NCI-H2081 treated with DMSO at 0.1 percent for 48 hours (cell line): ENCODE measurements at places on chromosomes 3 and 15.

GRCh38 chr15:39312984-39313383, 267.9 kb upstream of the THBS1 start:
- no peak for DNase-seq

DNA sequence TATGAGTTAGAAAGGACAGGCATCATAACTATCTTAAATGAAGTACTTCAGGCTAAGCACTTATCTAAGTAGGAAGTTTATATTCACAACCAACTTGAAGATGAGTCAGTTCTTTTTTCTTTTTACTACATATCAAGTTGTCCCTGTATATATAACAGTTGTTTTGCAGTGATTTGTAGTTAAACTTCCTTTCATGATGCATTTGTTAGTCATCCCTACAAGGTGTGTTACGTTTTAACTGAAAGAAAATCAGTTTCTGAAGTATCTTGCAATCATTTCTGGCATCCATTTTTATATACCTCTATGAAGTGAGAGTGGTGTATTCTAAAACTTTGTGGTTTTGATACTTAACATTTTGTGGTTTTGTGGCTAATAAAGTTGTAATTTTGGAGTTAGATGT, 46.1 kb downstream of the ZFAND6 start:
- DNase-seq: no peak

DNA sequence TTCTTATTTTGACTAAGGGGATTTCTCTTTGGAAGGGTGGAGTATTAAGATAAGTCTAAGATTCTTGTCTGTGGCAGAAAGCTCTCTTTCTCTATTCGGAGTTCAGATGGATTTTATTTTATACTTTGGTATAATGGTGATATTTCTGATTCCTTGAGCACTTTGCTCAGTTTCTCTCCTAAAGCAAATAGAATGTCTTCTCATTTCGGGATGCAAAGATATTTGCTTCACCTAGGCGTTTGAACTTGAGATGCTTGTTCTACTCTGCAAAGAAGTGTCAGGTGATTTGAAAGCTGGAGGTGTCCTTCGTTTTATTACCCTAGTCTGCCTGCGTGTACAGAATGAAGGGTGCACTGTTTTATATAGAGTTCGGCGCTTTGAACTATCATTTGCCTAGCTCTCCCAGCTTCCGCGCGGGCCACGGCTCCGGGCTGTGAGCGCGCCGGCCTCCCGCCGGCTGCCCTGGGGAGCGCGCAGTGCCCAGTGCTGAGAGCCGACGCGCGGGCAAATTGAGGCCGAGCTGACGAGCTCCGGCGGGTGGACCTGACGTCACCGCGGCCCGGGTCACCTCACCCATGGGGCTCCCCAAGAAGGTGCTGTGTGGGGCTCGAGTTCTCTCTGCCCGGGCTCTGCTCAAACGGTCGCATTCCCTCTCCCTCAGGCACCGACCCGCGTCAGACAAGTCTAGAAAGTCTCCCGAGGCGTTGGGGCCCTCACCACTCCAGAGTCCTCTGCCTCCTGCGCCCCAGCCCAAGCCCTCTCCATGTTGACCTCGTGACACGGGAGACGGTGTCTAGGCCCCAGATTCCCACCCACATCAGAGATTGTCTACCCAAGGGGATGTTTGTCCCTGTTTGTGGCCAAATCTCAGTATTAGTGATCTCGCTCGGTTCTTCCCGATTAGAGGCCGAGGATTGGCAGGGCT, 7.5 kb downstream of the SOX2 start:
- no peak for DNase-seq

DNA sequence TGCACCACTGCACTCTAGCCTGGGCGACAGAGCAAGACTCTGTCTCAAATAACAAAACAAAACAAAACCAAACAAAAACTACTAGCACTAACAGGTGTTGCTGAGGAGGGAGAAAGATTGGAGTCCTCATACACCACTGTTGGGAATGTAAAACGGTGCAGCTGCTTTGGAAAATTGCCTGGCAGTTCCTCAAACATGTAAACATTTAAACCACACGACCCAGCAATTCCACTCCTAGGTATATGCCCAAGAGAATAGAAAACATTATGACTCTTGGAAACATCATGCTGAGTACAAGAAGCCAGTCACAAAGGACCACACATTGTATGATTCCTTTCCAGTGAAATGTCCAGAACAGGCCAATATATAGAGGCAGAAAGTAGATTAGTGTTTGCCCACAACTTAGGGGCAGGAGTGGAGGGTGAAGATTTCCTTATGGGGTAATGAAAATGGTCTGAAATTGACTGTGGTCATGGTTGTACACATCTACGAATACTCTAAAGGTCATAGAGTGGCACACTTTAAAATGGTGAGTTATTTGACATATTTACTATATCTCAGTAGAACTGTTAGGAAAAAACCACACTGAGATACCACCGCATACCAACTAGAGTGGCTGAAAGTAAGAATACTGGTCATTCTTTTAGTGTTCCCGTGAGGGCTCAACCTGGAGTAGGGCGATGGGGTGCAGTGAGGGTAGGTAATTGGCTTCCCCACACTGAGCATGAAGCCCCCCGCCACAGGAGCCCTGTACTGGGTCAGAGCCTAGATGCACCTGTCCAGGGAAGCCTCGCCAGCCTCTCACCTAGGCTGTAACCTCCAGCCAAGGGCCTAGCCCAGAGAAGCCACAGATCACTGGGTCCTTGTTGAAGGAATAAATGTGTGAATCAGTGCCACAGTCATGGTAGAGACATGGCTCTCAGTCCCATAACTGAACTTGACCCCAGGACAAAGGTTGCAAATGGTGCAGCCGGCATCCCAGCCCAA, 131.1 kb downstream of the NUP210 start:
- DNase-seq: no peak

DNA sequence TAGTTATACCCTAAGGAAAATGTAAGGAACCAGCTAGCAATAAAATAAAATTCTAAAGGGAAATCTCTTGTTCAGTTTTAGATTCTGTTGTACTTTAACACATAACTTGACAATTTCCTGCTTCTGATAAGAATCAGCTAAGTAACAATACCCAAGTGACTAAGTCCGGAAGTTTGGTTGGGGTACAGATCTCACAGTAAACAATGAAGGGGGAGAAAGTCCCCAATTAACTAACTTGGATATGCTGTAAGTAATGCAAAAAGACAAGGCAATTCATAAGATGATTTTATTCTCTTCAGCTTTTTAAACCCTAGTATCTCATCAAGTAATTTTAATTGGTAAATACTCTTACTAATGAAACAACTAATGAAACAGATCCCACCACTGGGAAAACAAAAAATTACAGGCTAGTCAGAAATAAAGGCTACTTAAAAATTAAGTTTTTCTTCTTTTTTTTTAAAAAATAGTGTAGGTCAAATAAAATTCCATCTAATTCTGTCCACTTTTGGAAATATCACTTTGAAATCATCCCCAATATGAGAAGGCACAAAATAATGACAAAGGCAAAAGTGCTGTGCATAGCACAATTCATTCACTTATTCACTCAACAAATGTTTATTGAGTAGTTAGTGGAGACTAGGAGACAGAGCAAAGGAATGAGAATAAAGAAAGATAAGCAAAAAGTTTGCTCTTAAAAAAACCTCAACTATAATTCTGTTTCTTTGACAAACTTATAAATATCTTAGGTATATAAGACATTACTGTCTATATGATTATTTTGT, 37.8 kb upstream of the IL20RB start:
- DNase-seq: no peak
